ENCODE measurements at places on chromosomes 1 and 21. TPM values are rescaled to one million over a fixed set of nuclear protein-coding genes. Genes with fewer than 3 reads are reported as not detected.

DNA sequence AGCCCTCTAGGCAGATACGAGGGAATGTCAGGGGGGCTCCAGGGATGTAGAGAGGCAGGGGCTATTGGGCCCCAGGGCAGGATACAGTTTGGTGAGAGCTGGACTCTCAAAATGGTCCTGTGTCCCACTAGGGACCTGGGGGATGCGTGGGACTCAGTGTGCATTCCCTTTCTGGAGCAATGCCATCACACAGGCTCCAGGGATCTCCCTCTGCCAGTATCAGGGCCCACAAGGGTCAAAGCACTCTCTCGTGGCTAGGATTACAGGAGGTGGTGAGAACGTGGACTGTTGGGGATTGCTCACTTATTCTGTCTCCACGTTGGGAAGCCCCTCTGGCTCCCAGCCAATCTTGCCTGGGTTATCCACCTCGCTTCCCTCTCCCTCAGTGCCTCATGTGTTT, 25.8 kb downstream of the KIAA0319L start:
- no peaks in the 10 kb centered on the region for H3K4me1 ChIP-seq
- no peaks in the 10 kb centered on the region for H3K27me3 ChIP-seq
- no peak overlapping the region for H3K4me3 ChIP-seq
- no peak overlapping the region for H3K27ac ChIP-seq

- H3K27ac ChIP-seq: no peak overlapping the region
- no peak overlapping the region for H3K4me3 ChIP-seq
- H3K36me3 ChIP-seq: peaks cover 12% of the 10 kb centered on the region
- DNase-seq: no peak
- no peaks in the 10 kb centered on the region for H3K4me1 ChIP-seq
These were observed 5.9 kb downstream of the RGS16 start for GRCh38 chr1:182598296-182598695.

DNA sequence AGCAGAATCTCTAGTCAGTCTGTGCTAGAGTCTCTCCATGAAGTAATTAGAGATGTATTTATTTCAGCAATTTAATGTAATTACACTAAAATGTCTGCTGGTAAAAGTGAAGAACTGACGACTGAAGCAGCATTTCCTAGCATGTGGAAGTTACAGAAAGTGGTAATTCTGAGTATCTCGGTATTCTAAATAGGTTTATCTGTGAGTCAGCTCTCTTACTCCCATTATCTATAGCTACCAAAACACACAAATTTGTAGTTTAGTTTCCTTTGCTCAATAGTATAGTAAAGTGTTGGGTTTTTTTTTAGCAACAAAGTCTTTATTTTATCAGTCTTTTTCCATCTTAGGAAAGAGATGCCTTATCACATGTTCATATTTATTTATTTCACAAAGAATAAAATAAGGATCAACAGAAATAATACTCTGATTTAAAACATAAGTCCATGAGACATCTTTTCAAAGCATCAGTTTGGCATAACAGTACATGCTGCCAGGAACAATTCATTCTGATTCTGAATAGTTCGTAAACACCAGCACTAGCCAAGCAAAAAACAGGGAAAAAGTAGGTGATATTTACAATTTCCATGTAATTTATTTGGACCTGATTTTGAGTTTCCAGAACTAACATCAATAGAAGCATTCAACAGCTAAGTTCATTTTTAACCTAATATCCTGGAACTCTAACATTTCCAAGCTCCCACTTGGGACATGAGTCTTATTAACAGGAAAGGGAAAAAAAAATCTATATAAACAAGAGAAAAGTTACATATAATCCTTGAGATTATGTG, 76.3 kb downstream of the KCNT2 start:
- no peaks in the 10 kb centered on the region for H3K36me3 ChIP-seq
- no peak for DNase-seq
- no peak overlapping the region for H3K27ac ChIP-seq
- no peaks in the 10 kb centered on the region for H3K27me3 ChIP-seq
- no peaks in the 10 kb centered on the region for H3K4me1 ChIP-seq
- no peak overlapping the region for H3K4me3 ChIP-seq

- H3K4me3 ChIP-seq: no peak overlapping the region
- H3K27ac ChIP-seq: no peak overlapping the region
- no peaks in the 10 kb centered on the region for H3K4me1 ChIP-seq
- no peaks in the 10 kb centered on the region for H3K36me3 ChIP-seq
- DNase-seq: no peak
These were observed 58.7 kb upstream of the SIM2 start for GRCh38 chr21:36640174-36640720.

- no peak for DNase-seq
- no peaks in the 10 kb centered on the region for H3K4me1 ChIP-seq
- H3K27me3 ChIP-seq: no peaks in the 10 kb centered on the region
- H3K4me3 ChIP-seq: no peak overlapping the region
- no peaks in the 10 kb centered on the region for H3K36me3 ChIP-seq
- no peak overlapping the region for H3K27ac ChIP-seq
These were observed 23.8 kb upstream of the SAMSN1 start for GRCh38 chr21:14569868-14570267.

DNA sequence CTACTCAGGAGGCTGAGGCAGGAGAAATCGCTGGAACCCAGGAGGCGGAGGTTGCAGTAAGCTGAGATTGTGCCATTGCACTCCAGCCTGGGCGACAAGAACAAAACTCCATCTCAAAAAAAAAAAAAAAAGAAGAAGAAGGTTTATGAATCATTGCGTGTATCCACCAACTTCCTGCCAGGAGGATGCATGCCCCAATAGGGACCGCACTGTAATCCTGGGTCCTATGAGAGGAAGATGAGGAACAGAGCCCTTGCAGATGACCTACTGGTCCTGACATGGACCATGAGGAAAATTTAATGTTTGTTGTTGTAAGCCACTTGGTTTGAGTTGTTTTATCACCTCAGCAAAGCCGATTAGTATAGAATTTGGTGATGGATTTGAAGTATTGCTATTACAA, 56.7 kb downstream of the PTGS2 start:
- H3K4me1 ChIP-seq: no peaks in the 10 kb centered on the region
- no peaks in the 10 kb centered on the region for H3K36me3 ChIP-seq
- H3K27me3 ChIP-seq: no peaks in the 10 kb centered on the region
- no peak overlapping the region for H3K27ac ChIP-seq

F5 gene
- 0.37 TPM for total RNA-seq

TAF12 gene
- total RNA-seq: 39.0 TPM

All from HCT116 (cell line).